ENCODE measurements at places on chromosomes 4 and X.

- no peak for DNase-seq
Observed at GRCh38 chr4:81883004-81883403, 411.3 kb upstream of the RASGEF1B start.

- DNase-seq: peak; percentile 56
Observed at GRCh38 chrX:135596495-135596894, 76.0 kb downstream of the INTS6L start.

DNA sequence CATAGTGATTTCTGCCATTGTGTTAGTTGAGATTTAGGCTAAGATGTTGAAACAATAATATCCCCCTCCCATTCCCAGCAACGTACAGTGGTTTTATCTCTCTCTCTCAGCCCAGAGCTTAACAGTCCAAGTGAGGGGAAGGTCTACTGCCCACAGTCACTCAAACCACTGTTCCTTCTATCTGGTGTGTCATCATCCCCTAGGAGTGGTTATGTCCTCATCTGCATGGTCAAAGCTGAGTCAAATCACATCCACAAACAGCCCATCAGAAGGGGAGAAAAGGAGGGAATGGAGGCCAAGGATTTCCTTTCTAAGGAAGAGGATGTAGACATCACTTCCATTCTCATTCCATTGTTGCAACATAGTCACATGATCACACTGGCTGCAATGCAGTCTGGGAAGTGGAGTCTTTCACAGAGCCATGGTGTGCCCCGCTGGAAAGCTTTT, 42.8 kb upstream of the CHRNA9 start:
- DNase-seq: no peak

DNA sequence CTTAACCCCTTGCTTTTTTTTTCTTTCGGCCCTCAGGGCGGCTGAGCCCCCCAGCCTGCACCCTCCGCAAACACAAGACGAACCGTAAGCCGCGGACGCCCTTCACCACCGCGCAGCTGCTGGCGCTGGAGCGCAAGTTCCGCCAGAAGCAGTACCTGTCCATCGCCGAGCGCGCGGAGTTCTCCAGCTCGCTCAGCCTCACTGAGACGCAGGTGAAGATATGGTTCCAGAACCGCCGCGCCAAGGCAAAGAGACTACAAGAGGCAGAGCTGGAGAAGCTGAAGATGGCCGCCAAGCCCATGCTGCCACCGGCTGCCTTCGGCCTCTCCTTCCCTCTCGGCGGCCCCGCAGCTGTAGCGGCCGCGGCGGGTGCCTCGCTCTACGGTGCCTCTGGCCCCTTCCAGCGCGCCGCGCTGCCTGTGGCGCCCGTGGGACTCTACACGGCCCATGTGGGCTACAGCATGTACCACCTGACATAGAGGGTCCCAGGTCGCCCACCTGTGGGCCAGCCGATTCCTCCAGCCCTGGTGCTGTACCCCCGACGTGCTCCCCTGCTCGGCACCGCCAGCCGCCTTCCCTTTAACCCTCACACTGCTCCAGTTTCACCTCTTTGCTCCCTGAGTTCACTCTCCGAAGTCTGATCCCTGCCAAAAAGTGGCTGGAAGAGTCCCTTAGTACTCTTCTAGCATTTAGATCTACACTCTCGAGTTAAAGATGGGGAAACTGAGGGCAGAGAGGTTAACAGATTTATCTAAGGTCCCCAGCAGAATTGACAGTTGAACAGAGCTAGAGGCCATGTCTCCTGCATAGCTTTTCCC, 3.4 kb downstream of the MSX1 start:
- no peak for DNase-seq

- no peak for DNase-seq
Observed at GRCh38 chrX:115029869-115030570, 12.6 kb upstream of the IL13RA2 start.

DNA sequence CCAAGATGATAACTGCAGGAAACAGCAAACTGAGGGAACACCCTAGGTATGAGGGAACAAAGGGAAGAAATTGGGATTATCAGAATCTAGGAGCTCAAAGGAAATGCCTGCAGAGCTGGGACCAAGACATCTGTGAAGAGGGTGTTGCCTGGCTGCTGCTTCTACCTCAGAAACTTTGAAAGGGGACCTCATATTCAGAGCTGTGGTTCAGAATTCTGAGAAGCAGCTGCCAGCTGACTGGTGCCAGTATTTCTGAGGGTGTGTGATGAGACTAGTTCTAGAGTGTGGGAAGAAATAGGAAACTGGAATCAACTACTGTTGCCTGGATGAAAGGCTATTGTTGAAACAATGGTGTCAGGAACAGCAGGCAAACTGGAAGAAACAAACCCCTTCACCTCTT, 8.5 kb downstream of the FAAH2 start:
- no peak for DNase-seq

- DNase-seq: no peak
Observed at GRCh38 chr4:3523146-3523627, 9.0 kb downstream of the LRPAP1 start.

- no peak for DNase-seq
Observed at GRCh38 chr4:109007976-109008375, 245.1 kb upstream of the ETNPPL start.

DNA sequence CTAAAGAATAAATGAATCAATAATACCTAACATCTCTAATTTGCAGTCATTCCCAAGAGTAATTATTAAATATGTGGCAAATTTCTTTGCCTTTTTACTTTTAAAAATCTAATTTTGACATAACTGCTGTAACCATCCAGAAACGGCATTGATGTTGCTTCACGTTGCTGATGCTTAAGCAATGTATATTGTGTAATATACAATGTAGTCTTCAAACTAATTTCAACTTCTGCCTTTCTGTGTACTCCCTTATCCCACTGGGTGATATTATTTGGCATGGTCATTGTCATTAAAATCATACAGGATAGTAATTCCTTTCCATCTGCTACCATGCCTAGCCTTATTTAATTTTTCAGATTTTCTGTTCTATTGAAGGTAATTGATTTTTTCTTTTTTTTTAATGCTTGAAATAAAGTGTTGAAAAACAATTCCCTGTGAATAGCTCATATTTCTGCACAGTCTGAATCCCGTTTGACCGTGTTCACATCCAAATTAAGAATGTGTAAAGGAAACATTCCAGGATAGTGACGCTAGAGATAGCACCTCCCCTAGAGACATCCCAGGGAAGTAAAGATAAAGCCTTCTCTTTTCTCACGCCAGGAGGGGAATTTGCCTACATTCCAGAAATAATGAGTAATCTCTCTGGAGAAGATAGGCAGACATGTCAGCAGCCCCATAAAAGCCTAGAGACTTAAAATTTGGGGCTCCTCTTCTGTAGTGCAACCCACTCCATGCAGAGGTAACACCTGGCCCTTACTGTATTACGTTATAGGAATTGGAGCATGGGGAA, 8.6 kb downstream of the FAM200B start:
- no peak for DNase-seq

DNA sequence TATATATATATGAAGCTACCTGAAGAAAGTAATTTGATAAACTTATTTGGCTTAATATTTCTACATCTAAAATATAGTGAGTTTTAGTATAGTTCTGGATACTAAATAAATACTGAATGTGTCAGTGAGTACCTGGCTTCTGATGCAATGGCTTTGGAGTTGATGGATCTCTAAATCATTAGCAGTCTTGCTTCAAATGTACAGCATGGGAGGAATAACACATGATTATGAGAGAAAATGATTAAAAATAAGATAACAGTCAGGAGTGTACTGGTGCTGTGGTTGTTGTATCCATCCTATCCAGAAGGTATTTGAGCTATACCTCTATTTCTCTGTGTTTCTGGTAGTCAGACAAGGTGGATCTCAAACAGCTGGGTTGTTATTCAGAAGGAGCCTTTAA, 641.3 kb downstream of the TRAM1L1 start:
- DNase-seq: no peak

DNA sequence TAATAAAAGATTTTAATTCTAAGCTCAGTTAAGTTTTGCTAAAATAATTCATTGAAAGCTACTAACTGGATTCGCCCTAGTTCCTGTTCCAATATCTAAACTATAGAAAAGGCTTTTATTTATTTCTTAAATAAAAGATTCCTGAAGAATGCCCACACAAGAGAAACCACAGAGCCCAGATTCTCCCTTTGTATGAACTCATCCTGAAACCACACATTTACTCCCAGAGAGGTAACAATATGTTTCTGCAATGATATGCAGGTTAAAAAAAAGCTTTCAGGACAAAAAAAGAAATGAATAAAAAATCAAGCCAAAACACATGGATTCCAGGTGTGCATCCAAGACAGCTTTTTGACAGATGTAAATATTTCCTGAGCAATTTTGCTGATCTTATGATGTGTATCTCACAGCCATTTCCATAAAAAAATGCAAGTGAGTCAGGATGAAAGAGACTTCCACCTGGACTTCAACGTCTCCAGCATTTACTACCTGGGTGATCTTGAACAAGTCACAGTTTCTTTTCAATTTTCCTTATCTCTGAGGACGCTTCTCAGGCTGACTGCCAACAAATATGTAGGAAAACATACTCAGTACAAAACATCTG, 234.4 kb upstream of the FAT1 start:
- DNase-seq: no peak

GRCh38 chr4:125911481-125911880, 596.7 kb downstream of the FAT4 start:
- no peak for DNase-seq
